ENCODE measurements at places on chromosomes 5 and 9.

- DNase-seq, result no peak
Observed at GRCh38 chr5:148559461-148559860, 94.9 kb downstream of the HTR4 start.

DNA sequence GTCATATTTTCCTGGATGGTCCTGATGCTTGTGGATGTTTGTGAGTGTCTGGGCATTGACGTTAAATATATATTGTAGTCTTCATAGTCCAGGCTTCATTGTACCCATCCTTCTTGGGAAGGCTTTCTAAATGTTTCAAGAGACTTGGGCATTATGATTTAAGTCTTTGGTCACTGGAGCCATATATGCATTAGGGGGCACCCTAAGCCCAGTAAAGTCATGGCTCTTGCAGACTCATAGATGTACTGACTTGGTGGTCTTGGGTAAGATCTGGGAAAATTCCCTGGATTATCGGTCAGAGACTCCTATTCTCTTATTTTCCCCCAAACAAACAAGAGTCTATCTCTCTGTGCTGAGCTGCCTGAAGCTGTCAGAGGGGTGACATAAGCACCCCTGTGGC lies 271.1 kb downstream of the TRIM36 start:
- no peak for DNase-seq

DNA sequence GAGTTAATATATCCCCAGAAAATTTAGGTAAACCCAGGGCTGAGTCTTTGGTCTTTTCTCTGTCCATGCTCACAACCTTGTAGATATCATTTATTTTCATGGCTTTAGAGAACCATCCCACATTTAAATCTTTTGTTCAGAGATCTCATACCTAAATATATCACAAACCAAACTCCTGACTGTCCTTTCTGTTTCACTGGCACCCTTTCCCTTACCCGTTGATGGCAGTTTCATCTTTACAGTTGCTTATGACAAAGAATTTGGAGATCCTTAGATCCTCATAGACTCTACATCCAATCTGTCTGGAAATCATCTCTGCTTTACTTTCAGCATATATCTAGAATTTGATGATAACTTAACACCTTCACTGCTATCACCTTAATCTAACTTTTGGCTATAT lies 19.2 kb downstream of the RNF180 start:
- no peak for DNase-seq

- DNase-seq, result no peak
Observed at GRCh38 chr5:119828541-119828940, 199.2 kb downstream of the FAM170A start.

DNA sequence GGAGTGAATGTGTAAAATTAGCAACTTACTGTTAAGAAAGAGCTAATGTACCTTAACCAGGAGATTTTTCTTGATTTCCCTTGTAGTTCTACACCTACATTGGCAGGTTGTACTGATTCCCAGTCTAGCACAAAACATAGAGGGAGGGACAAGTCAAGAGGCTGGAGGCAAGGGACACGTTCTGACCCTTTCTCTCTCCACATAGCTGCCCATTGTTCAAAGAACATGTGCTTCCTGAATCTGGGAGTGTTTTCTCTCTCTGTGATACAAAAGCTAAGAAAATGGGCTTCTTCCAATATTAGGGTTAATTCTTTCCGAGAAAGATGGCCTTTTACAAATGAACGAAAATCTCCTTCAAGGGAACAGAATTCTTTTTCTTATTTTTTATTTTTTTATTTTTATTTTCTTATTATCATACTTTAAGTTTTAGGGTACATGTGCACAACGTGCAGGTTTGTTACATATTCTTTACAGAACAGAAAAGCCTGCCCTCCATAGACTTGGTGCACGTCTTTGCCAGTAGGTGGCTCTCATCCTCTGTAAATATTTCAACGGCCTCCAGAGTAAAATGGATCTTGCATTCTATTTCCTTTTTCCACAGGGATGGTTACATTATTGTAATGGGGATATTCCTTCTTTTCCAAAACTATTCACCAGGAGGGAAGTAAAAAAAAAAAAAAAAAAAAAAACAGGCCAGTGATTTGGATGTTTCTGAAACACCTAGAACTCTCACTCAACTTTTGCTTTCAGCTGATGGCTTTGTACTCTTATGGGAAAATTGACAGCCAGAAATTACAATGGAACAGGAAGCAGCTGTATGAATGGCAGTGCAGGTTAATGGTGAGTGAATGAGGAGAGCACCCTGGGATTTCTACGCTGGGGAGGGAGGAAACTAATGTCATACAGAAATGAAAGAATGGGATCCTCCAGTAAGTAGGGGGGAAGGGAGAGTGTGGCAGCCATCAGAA lies 13.1 kb upstream of the IFNA5 start:
- peak; percentile 56 for DNase-seq

DNA sequence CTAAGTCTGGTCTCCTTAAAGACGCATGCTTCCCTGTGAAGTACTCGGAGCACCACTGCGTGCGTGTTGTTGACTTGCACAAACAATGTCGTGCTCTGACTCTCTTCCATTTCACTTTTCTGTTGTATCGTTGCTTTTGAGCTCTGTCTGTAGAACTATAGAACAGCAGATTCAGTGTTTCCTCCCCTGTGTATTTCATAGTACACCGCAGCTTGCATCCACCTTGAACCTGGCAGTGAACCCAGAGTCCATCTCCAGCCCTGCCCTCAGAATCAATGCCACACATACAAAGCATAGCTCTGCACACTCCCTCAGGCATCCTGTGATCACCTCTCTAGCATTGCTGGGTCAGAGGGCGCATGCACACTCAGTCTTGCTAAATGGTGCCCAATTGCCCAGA lies 37.2 kb upstream of the ADAMTS2 start:
- no peak for DNase-seq

GRCh38 chr5:126365446-126366198 lies 57.6 kb upstream of the GRAMD2B start:
- no peak for DNase-seq

All from SW480 (cell line).